Stimulated activated CD4-positive, alpha-beta T cell treated with anti-CD3 and anti-CD28 coated beads, Interleukin-1b, Interleukin-23, amount 100 ng/mL, for 1 hour (primary cell): ENCODE measurements at places on chromosomes 1 and 21.

DNA sequence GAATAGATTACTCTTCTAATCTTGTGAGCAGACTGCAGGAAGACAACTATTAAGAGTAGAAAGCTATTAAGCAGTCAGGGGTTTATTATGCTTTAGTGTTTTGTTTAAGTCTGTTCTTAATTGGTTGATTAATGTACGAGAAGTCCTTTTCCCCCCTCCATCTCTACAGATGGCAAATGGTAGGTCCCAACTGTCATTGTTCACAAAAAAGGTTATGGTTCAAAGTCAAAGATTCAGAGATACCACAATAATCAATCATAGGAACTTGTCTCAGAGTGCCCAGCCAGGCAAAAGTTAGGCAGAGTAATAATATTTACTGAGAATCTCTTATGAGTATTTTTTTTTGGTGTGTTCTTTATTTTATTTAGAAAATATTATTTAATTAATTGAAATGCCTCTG is 26.8 kb downstream of the NFIA start:
- DNase-seq: no peak

DNA sequence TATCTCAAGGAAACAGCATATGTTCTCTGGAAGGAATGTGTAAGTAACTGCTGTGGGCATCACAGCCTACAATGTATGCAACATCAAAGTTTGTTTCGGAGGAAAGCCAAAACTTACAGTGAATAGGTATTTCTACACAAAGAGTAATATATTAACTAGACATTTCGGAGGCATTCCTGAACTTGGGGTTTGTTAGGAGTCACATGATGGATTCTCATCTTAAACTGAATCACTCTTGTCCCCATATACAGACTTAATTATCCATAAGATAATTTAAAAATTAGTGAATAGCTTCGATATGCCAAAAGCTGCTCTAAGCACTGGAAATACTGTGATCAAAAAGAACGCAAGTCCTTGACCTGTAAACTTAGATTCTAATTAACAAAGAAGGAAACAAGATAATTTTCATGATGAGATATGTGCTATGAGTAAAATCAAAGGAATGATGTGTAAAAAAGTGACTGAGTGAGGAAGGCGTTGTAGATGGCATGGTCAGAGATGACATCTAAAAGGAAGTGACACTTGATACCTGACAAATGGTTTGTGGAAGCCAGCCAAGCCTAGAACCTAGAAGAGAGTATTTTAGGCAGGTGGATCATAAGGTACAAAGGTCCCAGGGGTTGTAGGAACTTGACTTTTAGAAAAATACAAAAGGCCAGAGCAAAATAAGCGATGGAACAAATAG is 273.1 kb downstream of the MRPL39 start:
- no peak for DNase-seq

- DNase-seq: no peak
Observed at GRCh38 chr1:221915764-221916163, 173.9 kb upstream of the DUSP10 start.

DNA sequence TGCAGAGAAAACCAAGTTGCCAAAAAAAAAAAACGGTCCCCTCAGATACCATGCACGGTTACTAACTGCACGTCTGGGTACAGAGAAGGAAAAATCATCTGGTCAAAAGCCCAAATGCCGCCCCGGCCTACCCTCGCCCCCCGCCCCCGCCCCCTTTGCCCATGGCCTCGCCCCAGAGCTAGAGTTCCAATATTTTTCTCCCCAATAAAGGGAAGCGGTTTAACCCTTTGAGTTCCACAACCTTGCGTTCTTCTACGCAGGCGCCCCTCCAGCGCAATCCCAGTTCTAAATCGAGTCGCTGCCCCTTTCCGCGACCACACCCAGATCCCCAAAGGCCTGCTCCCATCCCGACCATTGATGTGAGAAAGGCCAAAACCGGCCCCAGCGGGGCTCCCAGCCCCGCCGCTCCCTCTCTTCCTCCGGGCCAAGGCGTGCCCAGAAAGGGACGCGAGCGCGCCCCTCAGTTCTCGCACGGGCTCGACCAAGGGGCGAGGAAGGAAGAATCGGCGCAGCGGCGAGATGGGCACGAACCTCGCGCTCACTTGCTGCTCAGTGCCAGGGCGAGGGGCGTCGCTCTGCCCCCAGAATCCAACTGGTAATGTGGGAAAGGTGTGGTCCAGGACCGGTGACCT is 797 bp downstream of the WDR47 start:
- DNase-seq: no peak
